ENCODE measurements at places on chromosomes 3 and 15. TPM values are rescaled to one million over a fixed set of nuclear protein-coding genes. Genes with fewer than 3 reads are reported as not detected.

Gene RMDN3
- total RNA-seq: 43.4 TPM

Gene TFDP2
- 25.0 TPM for total RNA-seq

Gene CSPG5
- total RNA-seq: 0.52 TPM

Gene PTX3
- total RNA-seq: not detected

Gene PSTPIP1
- total RNA-seq: 137 TPM

Gene SAMD7
- not detected for total RNA-seq

Gene KBTBD13
- total RNA-seq: not detected

Gene CLDN18
- not detected for total RNA-seq

Gene CCDC33
- total RNA-seq: not detected

Gene PRSS50
- not detected for total RNA-seq

Gene TIMP4
- not detected for total RNA-seq

Gene LRRC34
- 4.2 TPM for total RNA-seq

Gene LRRC31
- not detected for total RNA-seq

Gene PTH1R
- not detected for total RNA-seq

Gene SERPINI2
- total RNA-seq: not detected

Gene FAM174B
- total RNA-seq: 4.9 TPM

Gene PLA2G4D
- total RNA-seq: not detected

Gene PDE12
- 37.5 TPM for total RNA-seq

Gene MYL3
- total RNA-seq: not detected

Gene WDR72
- not detected for total RNA-seq

Gene ARF4
- total RNA-seq: 75.1 TPM

Gene CLRN1
- total RNA-seq: not detected

Gene DNAH12
- 0.08 TPM for total RNA-seq

Gene ZNF620
- 6.2 TPM for total RNA-seq

Gene NKTR
- total RNA-seq: 51.4 TPM

Gene SPSB4
- not detected for total RNA-seq

Gene FNDC3B
- 24.2 TPM for total RNA-seq

Gene OR5K2
- total RNA-seq: not detected

Gene SLC51B
- total RNA-seq: not detected

Gene CXCR6
- total RNA-seq: 8.0 TPM
